ENCODE measurements at places on chromosomes 6 and 20.

- DNase-seq = no peak
Observed at GRCh38 chr20:3693376-3693775, 11.6 kb upstream of the ADAM33 start.

- no peak for DNase-seq
Observed at GRCh38 chr6:48068278-48069251, 42.4 kb downstream of the PTCHD4 start.

GRCh38 chr6:139572001-139572400 is 197.6 kb upstream of the CITED2 start:
- DNase-seq = no peak

- DNase-seq = peak; percentile 86
Observed at GRCh38 chr20:23135449-23136420, 49.6 kb upstream of the CD93 start.

GRCh38 chr6:161683400-161683799 is 409.5 kb upstream of the AGPAT4 start:
- DNase-seq = no peak

- DNase-seq = no peak
Observed at GRCh38 chr6:4676016-4676415, 100.2 kb upstream of the CDYL start.

- DNase-seq = no peak
Observed at GRCh38 chr20:1792274-1792673, 102.9 kb upstream of the SIRPA start.

- no peak for DNase-seq
Observed at GRCh38 chr20:32702706-32703425, 29.1 kb upstream of the C20orf203 start.

DNA sequence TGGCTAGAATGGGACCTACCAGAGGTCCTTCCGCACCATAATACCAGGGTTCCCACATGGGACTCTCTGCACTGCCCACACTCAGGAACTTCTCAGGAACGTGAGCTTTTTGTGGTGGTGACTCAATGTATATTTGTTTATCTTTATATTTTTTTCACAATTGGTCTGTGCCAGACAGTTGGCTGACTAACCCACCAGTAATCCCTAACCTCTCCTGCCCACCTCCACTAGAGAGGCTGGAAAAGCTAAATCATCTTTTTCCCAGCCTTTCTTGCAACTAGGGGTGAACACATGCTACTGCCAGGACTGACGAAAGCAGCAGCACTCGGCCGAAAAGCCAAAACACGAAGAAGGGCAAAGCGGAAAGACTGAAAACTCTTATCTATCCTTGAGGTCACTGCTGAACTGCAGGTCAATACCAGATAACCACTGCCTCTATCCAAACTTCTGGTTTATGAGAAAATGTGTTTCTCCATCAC is 112.9 kb downstream of the TRERF1 start:
- DNase-seq = peak; percentile 16

DNA sequence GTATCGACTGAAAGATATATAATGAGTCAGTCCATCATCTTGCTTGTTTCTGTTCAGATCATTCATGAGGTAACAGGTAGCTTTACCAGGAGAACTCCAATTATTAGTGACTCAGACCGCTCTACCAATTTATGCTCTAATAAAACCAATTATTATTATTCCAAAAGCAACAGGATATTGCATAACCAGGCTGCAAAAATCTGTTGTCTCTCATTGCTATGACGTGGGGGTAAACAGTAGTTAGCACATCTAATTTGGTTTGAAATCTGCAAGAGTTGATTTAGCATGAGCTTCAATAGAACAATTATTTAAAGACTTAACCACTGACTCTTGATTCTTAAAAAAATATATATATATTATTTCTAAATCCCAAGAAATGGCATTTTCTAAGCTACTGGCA is 90.9 kb upstream of the MAP7 start:
- no peak for DNase-seq

DNA sequence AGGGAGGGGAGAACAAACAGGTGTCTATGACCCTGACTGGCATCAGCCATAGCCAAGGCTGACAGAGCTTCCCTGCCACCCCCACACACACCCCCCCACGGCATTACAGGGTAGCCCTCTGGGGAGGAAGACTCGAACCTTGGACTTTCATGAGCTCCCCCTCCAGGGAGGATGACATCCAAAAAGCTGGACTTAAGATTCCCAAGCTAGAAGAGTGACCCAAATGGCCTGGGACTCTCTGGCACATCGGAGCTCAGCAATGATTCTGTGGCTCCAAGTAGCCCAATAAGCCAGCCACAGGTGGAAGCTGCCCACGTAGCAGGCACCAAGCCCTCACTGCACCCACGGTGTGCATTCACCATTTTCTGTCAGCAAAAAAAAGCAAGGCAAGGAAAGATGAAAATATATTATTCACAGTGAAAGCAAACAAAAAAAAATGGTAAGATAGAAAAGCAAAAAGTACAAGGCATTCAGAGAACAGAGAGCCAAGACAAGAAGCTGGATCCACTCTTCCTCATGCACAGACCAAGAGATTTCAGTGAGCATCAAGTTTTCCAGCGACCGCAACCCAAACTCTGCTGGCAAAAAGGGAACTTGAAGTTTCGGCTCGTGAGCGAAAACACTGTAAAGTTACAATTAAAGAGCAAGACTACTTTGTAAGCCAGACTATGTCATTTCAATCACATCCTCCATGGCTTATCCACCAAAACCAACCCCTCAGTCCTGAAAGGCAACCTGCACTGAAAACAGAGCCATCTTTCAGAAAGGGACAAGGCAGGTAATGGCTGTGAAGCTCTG is 10.9 kb downstream of the JAG1 start:
- DNase-seq = peak; percentile 64
